ENCODE measurements at places on chromosomes 6 and 20. TPM values are rescaled to one million over a fixed set of nuclear protein-coding genes. Genes with fewer than 3 reads are reported as not detected.

Gene HMGCLL1
- total RNA-seq: 1.4 TPM

- DNase-seq: no peak
Observed at GRCh38 chr20:44479643-44480042, 4.0 kb downstream of the TTPAL start.

Gene SYCP2L
- 3.4 TPM for total RNA-seq

Gene CCN2
- total RNA-seq: 40.1 TPM

- no peak for DNase-seq
Observed at GRCh38 chr6:31915756-31916155, 11.8 kb upstream of the C2 start.

GRCh38 chr6:127403636-127404035 is 55.6 kb downstream of the KIAA0408 start:
- DNase-seq: no peak

GRCh38 chr6:11161031-11161956 is 49.8 kb upstream of the ERVFRD-1 start:
- no peak for DNase-seq

- no peak for DNase-seq
Observed at GRCh38 chr6:170294298-170294730, 3.4 kb upstream of the DLL1 start.

Gene GJA1
- 165 TPM for total RNA-seq

GRCh38 chr6:161091972-161092701 is 100.6 kb downstream of the MAP3K4 start:
- no peak for DNase-seq

GRCh38 chr20:47319517-47320252 is 36.8 kb downstream of the ZMYND8 start:
- DNase-seq: no peak

Gene PRSS16
- total RNA-seq: 2.8 TPM

GRCh38 chr6:135014353-135014832 is 40.2 kb downstream of the HBS1L start:
- no peak for DNase-seq

Gene GSTA1
- total RNA-seq: not detected

- DNase-seq: no peak
Observed at GRCh38 chr6:13694562-13694961, 17.1 kb downstream of the RANBP9 start.

GRCh38 chr6:28580475-28580874 is 54.8 kb downstream of the GPX5 start:
- no peak for DNase-seq

DNA sequence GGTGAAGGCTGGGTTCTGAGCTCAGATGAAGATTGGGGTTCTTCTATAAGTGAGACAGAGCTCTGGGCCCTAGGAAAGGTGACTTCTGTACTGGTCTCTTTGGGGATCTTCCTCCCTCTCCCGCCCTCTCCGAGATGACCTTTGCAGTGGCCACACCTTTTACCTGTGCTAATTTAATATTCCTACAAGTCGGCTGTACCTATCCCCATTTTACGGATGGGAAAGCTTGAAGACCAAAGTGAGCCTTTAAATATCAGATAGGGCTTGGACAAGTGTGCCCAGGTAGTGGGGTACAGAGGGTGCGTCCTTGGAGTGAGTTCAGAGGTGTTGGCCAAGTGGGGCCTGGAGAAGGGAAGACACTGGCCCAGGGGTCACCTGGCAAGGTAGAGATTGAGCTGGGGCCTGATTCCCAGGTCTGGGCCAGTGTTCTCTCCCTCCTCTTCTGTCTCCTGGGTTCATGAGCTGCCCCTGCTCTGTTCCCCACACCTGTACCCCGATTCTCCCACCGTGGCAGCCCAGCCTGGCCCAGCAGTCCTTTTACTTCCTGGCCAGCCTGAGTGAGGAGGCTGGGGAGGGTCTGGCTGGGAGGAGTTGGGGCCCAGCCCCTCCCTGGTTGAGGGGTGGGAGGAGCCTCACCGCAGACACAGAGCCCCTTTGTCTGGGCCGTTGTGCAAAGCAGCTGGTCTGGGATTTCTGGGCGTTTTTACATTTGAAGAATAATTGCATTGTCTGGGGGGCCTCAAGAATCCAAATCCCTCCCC is 152.1 kb upstream of the RNF24 start:
- DNase-seq: no peak

Gene OTOR
- total RNA-seq: not detected

Gene LRRC73
- not detected for total RNA-seq

DNA sequence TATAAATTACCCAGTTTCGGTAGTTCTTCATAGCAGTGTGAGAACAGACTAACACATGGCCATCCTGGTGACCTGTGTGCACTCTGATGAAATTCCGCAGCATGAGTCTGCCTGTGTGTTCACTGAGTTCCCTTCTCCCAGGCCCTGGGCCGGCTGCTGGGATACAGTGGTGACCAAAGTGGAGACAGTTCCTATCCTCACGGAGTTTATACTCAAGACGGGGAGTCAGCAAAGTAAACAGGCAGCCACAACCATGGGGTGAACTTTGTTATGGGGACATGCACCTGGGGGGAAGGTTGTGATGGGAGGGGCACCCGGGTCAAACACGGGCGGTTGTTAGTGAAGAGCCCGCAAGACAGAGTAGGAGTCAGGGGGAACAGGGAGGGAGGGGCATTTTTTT is 202.0 kb downstream of the CDH4 start:
- no peak for DNase-seq

Gene SYNCRIP
- total RNA-seq: 95.1 TPM

GRCh38 chr6:127299522-127300240 is 33.0 kb downstream of the RNF146 start:
- DNase-seq: no peak

GRCh38 chr20:37729909-37730308 is 36.1 kb downstream of the CTNNBL1 start:
- no peak for DNase-seq

GRCh38 chr20:40682104-40682981 is 6.7 kb downstream of the MAFB start:
- DNase-seq: no peak

GRCh38 chr6:139534472-139535115 is 160.1 kb upstream of the CITED2 start:
- DNase-seq: no peak

GRCh38 chr6:16420715-16421461 is 182.5 kb downstream of the GMPR start:
- no peak for DNase-seq
